ENCODE measurements at places on chromosomes 6 and 20.
A peak's percentile ranks its signal among the peaks of the same experiment; 100 is the strongest.

DNA sequence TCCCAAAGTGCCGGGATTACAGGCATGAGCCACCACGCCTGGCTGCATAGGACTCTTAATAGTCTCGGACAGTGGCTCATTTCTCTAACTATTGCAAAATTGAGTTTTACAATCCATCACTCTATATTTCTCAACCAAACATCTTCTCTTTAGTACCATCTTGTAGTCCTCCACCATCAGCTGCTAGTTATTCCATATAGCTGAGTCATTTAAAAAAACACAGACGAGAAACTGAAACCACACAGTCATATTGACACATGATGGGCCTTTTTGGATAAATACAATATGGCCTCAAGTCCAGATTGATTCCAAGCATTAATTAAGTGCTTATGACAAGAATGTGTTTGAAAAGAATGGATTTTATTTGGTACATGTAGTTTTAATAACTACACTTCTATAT lies 599.1 kb downstream of the MEI4 start:
- DNase-seq, result no peak

DNA sequence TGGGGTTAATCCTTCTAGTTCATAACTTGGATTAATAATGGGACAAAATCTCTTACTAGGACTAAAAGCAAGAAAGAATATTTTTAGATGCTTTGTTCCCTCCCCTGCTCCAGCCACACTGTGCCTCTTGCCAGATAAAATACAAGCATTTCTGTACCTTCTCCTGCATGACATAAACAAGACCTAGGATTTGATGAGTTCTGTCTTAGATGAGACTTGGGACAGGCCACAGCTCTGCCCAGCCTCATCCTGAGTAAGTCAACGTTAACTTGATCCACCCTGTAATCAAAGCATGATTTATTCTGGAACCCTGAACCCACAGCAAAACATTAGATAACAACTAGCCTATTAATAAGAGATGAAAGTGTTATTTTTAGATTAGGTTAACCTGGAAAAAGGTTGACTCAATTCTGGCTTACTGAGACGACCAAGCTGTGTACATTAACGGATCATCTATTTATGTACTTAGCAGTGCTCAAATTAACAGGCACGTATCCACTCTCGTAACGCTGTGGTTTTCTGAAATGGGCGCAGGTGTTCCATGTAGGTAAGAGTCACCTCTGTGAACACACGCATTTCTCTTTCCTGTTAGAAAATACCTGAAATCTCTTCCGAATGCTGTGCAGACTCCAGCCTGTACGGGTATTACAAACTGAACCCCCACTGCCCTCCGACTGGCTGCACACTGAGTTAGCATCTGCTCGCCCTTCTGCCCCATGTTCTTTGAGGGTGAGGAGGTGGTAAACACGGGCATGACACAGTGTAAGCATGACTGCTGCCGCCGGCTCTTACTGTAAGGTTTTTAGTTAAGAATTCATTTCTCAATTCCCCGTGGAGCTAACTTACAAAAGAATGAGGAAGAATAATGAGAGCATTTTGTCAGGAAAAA lies 132.1 kb upstream of the FOXQ1 start:
- no peak for DNase-seq

DNA sequence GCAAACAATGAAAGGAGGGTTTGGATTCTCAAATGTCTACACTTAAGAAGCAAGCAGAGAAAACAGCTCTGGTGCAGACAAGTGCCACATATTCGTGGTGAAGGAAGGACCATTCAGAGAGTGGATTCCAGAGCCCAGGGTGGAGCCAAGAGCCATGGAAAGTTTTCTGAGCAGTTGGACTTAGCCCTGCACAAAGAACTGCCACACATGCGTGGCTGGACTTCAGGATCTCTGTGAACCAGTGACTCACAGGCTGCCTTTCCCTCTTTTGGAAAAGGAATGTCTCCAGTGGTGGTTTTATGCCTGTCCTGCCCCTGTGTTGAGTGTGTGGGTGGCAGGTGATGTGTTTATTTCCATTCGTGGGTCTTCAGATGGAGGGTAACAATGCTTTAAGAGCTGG lies 489.5 kb downstream of the CDH26 start:
- no peak for DNase-seq

DNA sequence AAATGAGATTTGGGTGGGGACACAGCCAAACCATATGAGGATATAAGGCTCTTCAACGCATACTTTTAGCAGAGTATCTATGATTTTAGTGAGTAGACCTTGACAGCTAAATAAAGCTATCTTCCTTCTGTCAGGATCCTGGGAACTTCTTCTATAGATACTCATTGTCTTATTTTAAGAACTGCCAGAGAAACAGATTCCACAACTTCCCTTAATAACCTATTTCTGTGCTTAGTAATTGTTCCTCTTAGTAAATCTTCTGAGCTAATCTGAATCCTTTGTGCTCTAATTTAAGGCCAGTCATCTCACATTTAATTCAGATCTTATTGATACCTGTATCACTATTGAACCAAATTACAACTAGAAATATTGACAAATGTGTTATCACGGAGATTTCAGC lies 64.0 kb upstream of the CEP85L start:
- no peak for DNase-seq

DNA sequence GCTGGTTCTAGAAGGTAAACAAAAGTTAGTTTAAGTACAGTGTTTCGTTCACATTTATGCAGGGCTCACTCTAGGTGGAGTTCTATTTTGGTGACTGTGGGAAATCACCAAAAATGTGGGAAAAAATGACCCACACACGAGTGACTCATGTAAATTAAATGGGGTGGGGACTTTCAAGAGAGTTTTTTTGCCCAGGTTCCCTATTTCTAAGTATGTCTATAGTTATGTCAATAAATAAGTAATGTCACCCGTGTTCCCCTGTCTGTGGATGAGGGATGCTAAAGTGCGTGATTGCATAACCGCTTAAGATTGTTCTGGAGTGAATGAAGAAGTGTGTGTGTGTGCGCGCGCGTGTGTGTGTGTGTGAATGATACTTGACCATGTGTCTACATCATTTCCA lies 69.1 kb downstream of the MYB start:
- DNase-seq, result no peak

- no peak for DNase-seq
Observed at GRCh38 chr6:5178806-5179205, 81.9 kb downstream of the LYRM4 start.

GRCh38 chr20:19903168-19903811 lies 113.9 kb upstream of the NAA20 start:
- peak; percentile 26 for DNase-seq

GRCh38 chr6:434051-434705 lies 42.6 kb downstream of the IRF4 start:
- no peak for DNase-seq

DNA sequence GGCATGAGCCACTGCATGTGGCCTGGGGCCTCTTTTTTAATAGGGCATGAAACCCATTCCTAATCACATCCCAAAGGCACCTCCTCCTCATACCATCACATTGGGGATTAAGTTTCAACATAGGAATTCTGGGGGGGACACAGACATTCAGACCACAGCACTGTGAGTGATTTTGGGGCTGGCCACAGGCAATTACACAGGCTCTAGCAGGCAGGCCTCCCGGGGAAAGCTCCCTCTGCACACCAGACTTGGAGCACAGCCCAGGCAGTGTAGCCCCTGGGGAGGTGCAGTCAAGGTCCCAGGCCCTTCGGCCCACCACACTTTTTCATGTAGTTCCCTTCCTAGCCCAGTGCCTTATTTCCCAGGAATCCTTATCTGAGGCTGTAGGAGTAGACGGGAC lies 5.5 kb downstream of the SFT2D1 start:
- DNase-seq, result no peak
